ENCODE measurements at places on chromosomes 6 and 20. TPM values are rescaled to one million over a fixed set of nuclear protein-coding genes. Genes with fewer than 3 reads are reported as not detected.

Gene KCNK5
- total RNA-seq: not detected

Gene OVOL2
- not detected for total RNA-seq

Gene ECHDC1
- total RNA-seq: 64.1 TPM

Gene PDE7B
- 3.5 TPM for total RNA-seq

Gene RNF182
- total RNA-seq: 26.5 TPM

Gene TRIM31
- not detected for total RNA-seq

Gene LY6G6D
- total RNA-seq: not detected

Gene HFE
- total RNA-seq: 16.9 TPM

Gene KIAA0408
- 3.0 TPM for total RNA-seq

Gene DOK5
- total RNA-seq: not detected

Gene SIRPD
- not detected for total RNA-seq

Gene SLA2
- 0.02 TPM for total RNA-seq

Gene TMC2
- total RNA-seq: not detected

Gene TTK
- 82.3 TPM for total RNA-seq

Gene BCAS1
- not detected for total RNA-seq

Gene TAGAP
- 0.02 TPM for total RNA-seq

Gene PRKN
- total RNA-seq: not detected

Gene BMP7
- 0.02 TPM for total RNA-seq

Gene CCN2
- 44.5 TPM for total RNA-seq

Gene BANF2
- not detected for total RNA-seq

Gene TNNC2
- not detected for total RNA-seq

Gene CST4
- total RNA-seq: not detected

Gene AIF1
- not detected for total RNA-seq

Gene CLPSL1
- not detected for total RNA-seq

Gene ENPP4
- 3.1 TPM for total RNA-seq

Gene SLC22A2
- total RNA-seq: not detected

Gene SEMG1
- not detected for total RNA-seq

Gene MYB
- total RNA-seq: 7.4 TPM

Gene MCCD1
- not detected for total RNA-seq

Measured in M059J (cell line).